Suprapubic skin (tissue), 4 donors: ENCODE measurements at places on chromosomes 2 and 18. TPM values are rescaled to one million over a fixed set of nuclear protein-coding genes. Genes with fewer than 3 reads are reported as not detected.
A peak's percentile ranks its signal among the peaks of the same experiment; 100 is the strongest.

- no peaks in the 10 kb centered on the region for H3K36me3 ChIP-seq
- no peak overlapping the region for H3K27ac ChIP-seq
- no peaks in the 10 kb centered on the region for H3K27me3 ChIP-seq
- DNase-seq, result no peak
- H3K4me3 ChIP-seq, result no peak overlapping the region
Observed at GRCh38 chr2:31193806-31194205, 23.5 kb downstream of the CAPN14 start.

DNA sequence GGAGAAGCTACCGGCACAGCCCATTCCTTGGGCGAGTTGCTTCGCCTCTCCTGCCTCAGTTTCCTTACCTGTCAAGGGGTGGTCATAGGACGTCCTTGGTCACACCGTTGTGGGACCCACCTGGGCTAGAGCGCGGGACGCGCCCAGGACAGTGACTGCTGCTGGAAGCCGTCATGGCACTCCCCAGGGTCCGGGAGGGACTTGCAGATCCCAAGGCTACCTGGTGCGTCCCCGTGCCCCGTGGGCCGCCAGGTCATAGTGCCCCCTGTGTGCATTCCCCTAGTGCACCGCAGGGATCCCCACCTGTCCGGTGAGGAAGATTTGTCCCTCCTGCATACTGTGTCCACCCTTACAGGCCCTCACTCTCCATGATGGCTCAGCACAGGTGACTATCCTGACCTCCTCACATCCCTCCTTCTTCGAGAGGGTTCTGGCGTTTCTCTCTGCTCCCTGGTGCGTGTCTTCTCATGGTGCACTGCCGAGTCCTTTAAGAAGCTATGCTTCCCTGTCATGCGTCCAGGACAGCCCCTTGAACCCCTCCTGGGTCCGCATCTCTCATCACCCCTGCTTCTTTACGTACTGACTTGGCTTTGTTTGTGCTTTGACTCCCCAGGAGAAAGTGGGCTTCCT lies 886 bp upstream of the STK25 start:
- peak overlapping the region; percentile 93 for H3K4me3 ChIP-seq
- no peak for DNase-seq
- no peaks in the 10 kb centered on the region for H3K36me3 ChIP-seq

DNA sequence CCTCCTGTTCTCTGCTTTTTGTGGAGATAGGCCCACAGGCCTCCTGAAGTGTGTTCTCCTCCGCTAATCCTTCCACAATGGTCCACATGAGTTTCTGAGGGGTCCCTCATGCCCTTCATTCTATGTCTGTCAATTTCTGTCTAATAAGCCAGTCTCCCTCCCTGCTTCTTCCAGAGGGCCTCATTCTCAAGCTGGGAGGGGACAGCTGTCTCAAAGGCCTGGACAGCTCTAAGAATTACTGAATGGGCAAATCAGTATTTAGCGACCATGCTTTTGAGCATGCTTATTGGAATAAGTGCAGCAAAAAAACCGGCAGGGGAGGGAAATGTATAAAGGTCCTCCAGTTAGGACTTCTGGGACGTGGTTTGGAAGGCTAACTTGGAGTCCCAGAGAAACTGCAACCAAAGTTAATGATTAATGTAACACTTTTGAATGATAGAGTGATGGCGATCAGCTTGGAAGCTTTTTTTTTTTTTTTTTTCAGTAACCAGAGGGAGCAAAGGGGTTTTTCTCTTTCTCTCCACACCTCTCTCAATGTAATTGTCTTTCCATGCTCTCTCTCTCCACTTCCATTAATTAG lies 890.7 kb upstream of the POU3F3 start:
- no peak overlapping the region for H3K4me3 ChIP-seq
- no peak for DNase-seq
- H3K4me1 ChIP-seq, result no peaks in the 10 kb centered on the region
- no peak overlapping the region for H3K27ac ChIP-seq
- no peaks in the 10 kb centered on the region for H3K36me3 ChIP-seq
- H3K27me3 ChIP-seq, result peaks cover 6% of the 10 kb centered on the region

DNA sequence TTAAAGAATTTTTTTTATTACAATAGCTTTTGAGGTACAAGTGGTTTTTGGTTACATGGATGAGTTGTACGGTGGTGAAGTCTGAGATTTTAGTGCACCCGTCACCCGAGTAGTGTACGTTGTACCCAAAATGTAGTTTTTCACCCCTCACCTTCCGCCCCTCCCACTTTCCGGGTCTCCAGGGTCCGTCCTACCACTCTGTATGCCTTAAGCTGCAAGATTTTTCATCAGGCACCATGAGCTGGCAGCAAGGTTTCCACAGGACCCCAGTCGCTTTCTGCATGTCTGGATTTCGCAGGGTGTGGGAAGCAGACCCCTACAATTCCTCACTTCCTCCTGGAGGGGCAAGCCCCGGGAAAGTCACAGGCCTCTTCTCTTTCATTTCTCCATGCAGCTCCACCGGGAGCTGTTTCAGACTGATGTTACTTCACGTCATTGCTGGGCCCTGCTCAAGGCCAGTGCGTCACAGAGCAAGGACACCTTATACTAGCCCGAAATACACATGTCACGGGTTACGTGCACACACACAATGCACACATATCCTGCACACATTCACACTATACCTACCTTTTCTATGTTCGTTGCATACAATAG lies 179.1 kb downstream of the ZFP36L2 start:
- no peak for DNase-seq
- peaks cover 32% of the 10 kb centered on the region for H3K4me1 ChIP-seq
- H3K4me3 ChIP-seq, result no peak overlapping the region
- no peak overlapping the region for H3K27ac ChIP-seq

DNA sequence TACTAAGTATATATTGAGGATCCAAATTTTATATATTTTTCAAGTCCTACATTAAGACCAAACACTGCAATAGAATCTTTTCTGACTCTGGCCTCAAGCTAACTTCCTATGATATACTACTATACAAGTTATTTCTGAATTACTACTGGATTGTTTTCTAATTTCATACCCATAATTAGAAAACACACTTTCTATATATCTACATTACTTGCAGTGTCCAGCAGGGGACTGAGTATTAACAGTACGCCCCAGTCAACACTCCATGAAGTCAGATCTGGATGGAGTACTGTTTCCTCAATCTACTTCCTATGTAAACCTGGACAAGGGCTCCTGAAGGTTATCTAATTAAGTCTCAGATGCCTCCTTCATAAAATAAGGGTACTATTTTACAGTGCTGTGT lies 26.5 kb downstream of the RMP24 start:
- H3K36me3 ChIP-seq, result no peaks in the 10 kb centered on the region
- no peaks in the 10 kb centered on the region for H3K4me1 ChIP-seq
- H3K27me3 ChIP-seq, result no peaks in the 10 kb centered on the region
- no peak overlapping the region for H3K4me3 ChIP-seq
- DNase-seq, result no peak

DNA sequence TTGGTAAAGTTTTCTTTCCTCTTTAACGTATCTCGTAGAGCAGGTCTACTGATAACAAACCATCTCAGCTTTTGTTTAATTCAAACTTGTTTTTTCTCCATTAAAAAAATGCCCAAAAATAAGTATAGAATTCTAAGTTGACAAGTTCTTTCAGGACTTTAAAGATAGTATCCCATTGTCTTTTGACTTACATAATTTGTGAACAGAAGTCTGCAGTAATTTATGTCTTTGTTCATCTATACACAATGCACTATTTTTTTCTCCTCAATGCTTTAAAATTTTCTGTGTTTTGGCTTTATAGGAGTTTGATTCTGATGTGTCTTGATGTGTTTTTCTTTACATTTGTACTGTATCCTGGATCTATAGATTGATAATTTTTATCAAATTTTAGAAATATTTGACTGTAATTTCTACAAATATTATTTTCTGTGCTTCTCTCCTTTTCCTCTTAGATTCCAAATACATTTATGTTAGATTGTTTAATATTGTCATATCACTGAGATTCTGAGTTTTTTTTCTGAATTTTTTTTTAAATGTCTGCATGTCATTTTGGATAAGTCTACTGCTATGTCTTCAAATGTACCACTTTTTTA lies 143.3 kb downstream of the FTCDNL1 start:
- H3K4me1 ChIP-seq, result no peaks in the 10 kb centered on the region
- no peaks in the 10 kb centered on the region for H3K27me3 ChIP-seq
- H3K36me3 ChIP-seq, result no peaks in the 10 kb centered on the region
- no peak overlapping the region for H3K27ac ChIP-seq
- DNase-seq, result no peak

- no peak for DNase-seq
- H3K27ac ChIP-seq, result no peak overlapping the region
- H3K27me3 ChIP-seq, result no peaks in the 10 kb centered on the region
- no peaks in the 10 kb centered on the region for H3K4me1 ChIP-seq
- H3K36me3 ChIP-seq, result no peaks in the 10 kb centered on the region
Observed at GRCh38 chr2:196980001-196980400, 53.5 kb upstream of the PGAP1 start.

DNA sequence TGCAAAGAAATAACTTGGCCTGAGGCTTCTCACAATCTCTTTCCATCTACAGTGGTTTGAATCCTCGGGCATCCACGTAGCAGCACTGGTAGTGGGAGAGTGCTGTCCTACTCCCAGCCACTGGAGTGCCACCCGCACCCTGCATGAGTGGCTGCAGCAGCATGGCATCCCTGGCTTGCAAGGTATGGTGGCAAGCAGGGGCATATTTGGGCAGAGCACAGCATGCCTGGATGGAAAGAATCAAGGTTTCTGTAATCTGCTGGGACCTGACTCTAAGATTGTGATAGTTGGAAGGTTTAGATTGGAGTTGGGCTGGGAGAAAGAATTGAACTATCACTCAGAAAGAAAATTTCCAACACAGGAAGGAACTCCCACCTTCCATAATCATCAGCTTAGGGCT lies 4.0 kb downstream of the CAD start:
- no peak overlapping the region for H3K27ac ChIP-seq
- no peak overlapping the region for H3K4me3 ChIP-seq
- no peaks in the 10 kb centered on the region for H3K27me3 ChIP-seq
- H3K36me3 ChIP-seq, result peaks cover 50% of the 10 kb centered on the region
- no peak for DNase-seq

- H3K4me3 ChIP-seq, result no peak overlapping the region
- DNase-seq, result no peak
- no peaks in the 10 kb centered on the region for H3K27me3 ChIP-seq
- no peaks in the 10 kb centered on the region for H3K4me1 ChIP-seq
Observed at GRCh38 chr2:154402213-154402612, 296.3 kb upstream of the KCNJ3 start.

DNA sequence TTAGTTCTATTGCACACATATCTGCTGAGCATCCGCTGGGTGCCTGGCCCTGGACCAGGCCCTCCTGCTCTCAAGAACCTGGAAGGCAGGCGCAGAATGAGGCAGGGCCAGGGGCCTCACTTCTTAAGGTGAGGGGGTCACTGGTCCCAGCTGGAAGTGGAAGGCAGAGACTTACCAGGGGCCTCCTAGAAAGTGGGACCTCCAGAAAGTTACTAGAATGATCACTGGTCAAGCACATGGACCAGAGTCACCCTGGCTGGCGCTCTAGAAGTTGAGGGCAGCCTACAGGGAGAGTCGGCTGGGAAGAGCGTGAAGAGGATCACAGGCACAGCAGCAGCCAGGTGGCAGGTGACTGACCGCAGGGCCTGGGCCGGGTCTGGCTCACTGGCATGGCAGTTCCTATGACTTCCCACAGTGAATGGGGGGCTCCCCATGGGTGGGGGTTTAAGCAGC lies 26.1 kb upstream of the MAL start:
- DNase-seq, result no peak
- H3K36me3 ChIP-seq, result no peaks in the 10 kb centered on the region
- no peak overlapping the region for H3K4me3 ChIP-seq
- H3K27ac ChIP-seq, result no peak overlapping the region
- H3K4me1 ChIP-seq, result peaks cover 6% of the 10 kb centered on the region
- H3K27me3 ChIP-seq, result peaks cover 35% of the 10 kb centered on the region

DNA sequence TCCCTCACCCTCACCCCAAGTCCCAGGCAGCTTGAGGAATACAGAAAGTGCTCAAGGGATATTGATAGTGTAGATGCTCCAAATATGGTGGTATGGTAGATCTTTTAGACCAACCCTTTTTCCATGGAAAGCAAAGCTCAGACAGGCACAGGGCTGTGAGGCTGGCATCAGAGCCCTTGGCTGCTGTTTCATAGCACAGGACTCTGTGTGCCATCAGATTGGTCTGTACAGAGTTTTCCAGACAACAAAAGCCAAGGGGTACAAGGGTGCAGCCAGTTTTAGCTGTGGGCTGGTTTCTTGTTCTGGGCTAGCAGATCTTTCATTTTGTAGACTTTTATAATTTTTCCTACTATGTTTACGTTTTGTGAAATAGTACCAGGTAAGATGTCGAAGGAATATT lies 296.9 kb upstream of the TNP1 start:
- no peak for DNase-seq
- no peaks in the 10 kb centered on the region for H3K27me3 ChIP-seq
- H3K4me3 ChIP-seq, result no peak overlapping the region
- no peaks in the 10 kb centered on the region for H3K36me3 ChIP-seq
- no peak overlapping the region for H3K27ac ChIP-seq

DNA sequence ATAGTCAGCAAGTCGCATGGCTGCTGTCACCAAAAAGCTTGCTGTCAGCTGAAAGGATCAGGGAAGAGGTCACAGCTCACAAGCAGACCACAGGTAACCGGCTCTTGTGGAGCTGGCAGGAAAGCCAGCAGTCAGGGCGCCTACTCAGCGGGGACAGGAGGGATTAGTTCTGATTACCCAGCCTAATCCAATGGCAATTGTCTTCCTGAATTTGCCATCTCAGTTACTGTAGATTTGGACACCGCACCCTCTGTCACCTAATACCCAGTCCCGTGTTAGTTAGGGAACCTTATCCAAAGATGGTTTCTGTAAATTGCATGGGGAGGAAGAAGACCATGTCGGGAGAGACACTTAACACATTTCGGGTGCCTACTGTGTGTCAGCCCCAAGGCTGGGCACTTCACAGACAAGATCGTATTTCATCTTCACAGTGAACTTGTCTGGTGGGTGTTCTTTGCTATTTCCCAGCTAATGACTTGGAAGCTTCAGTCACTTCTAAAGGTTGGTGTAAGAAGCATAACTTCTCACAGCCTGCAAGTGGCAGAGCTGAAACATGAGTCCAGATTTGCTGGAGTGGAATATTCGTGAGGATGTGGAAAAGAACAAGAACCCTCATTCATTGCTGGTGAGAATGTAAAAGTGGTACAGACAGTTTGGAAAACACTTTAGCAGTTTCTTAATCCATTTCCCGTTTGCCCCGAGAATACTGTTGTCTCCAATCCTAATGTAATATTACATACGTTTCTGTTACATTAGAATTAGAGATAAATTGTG lies 9.9 kb downstream of the ALPK2 start:
- H3K36me3 ChIP-seq, result no peaks in the 10 kb centered on the region
- no peak overlapping the region for H3K27ac ChIP-seq
- no peaks in the 10 kb centered on the region for H3K4me1 ChIP-seq
- no peak overlapping the region for H3K4me3 ChIP-seq

LYG1 gene
- total RNA-seq, result 4.0 TPM

DSC3 gene
- 497 TPM for total RNA-seq

PDE11A gene
- total RNA-seq, result 0.42 TPM
